Stimulated activated CD4-positive, alpha-beta T cell treated with anti-CD3 and anti-CD28 coated beads, Interleukin-1b, Interleukin-23, amount 100 ng/mL, for 24 hours (primary cell): ENCODE measurements at places on chromosomes 16 and 17.

DNA sequence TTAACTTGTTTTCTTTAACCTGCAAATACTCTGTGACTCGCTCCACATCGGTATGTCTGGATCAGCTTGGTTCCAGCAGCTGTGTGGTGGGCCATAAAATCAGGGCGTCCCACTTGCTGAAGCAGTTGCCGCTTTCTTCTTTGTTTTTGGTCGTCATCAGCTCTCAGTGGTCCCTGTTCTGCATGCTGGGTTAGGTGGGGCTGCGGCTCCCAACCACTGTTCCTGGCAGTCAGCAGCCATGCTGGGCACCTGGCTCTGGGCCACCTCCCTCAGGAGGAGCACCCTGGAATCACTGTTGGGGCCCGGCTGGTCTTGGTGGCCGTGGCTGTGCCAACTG, 23.0 kb downstream of the MGRN1 start:
- no peak for DNase-seq

DNA sequence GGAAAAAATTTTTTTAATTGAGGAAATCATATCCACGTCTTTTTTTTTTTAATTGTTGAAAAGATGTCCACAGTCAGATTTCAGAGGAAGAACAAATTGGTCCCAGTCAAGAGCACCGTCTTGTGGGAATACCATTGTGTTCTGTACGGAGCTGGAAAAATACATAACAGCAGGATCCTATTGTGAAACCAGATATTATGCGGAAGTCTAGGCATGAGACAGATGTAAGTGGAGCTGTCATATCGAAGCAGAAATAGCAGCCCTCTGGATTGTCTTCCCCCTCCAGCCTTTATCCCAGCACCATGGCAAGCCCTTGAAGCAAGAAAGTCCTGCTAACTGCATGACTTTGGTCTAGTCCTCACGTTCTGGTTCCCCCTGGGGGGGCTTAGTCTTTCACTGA, 391.6 kb upstream of the ASIC2 start:
- no peak for DNase-seq

- DNase-seq = no peak
These were observed 301.9 kb upstream of the TBX2 start for GRCh38 chr17:61097781-61098180.

DNA sequence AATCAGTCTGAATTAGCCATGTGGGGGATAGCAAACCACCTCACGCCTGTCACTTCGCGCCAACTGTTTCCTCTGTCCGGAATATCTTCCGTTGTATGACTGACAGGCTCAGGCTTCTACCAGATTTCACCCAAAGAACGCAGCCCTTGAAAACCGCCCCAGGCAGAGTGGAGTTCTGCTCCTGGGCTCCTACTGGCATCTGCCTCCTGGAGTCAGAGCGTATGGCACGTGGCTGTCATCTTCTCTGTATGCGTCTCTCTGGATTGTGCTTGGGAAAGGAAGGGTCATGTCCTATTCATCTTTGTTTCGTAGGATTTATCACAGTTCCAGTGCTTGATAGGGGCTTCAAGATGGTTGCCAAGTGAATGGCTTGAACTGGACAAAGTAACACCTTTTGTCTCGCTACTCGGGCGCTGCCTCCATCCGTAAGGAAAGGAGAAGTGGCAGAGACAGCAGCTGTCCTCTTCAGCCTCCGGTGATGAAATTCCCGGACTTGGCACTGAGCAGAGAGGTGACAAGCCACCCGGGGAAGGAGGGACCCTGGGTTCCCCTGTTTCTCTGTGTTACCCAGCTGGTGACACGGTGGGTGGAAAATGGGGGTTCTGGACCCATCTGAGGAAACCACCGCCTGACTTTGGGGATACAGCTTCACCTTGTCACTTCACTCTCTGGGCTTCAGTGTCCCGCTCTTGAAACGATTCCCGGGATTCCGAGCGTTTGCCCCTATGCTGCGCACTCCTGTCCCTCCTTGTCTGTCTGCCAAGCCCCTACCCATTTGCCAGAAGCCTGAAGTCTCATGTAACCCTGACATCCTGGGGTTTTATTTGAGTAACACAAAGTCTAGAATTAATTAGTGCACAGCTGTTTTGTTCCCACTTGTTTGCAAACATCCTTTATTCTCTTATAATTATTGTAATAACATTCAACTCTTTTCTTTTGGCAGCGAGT, 13.9 kb downstream of the KIAA0513 start:
- DNase-seq = no peak

GRCh38 chr17:47693731-47694580, at the start of gene TBKBP1:
TSS of gene TBKBP1 (plus strand) at chr17:47694161. CDS start at chr17:47696113, 1,952 bp downstream.
- DNase-seq = peak; percentile 42

- DNase-seq = no peak
These were observed 41.6 kb downstream of the USP10 start for GRCh38 chr16:84741340-84741830.

GRCh38 chr16:53805113-53805512, 101.2 kb downstream of the FTO start:
- no peak for DNase-seq

DNA sequence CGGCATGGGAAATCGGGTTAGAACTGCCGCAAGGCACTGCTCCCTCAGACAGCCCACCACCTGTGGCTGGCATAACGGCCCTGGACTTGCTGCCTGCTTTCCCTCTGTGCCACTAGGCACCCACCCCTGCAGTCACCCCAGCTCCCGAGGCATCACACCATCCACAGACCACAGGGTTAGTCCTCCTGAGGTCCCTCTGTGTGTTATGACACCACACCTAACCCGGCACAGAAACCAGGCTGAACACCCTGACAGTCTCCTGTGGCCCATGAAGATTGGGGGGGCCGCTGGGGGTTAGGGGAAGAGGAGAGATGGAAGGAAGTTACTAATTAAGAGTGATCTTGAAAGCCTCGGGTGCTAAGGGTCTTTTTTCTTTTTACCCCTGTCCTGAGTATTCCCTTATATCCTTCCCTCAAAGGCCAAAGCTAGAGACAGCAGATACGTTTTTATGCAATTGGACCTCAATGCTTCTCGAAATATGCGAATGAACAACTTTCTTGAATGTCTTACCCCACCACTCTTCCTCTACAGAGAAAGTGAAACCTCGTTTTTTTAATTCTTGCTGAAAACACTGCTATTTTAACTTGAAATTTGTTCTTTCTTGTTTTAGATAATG, 7.0 kb downstream of the CYTH1 start:
- no peak for DNase-seq

- DNase-seq = no peak
These were observed 27.7 kb downstream of the PPM1E start for GRCh38 chr17:58783380-58783779.

- DNase-seq = no peak
These were observed 202.3 kb downstream of the HS3ST4 start for GRCh38 chr16:25894093-25894492.

GRCh38 chr17:80229011-80229410, 8.8 kb downstream of the SLC26A11 start:
- no peak for DNase-seq

- no peak for DNase-seq
These were observed 116.0 kb upstream of the GOT2 start for GRCh38 chr16:58850019-58850677.

- no peak for DNase-seq
These were observed 32.0 kb downstream of the TBX4 start for GRCh38 chr17:61484174-61484573.

- no peak for DNase-seq
These were observed 414.6 kb upstream of the GOT2 start for GRCh38 chr16:59148769-59149155.

- DNase-seq = no peak
These were observed 164.7 kb downstream of the SLC39A11 start for GRCh38 chr17:72927760-72928159.

DNA sequence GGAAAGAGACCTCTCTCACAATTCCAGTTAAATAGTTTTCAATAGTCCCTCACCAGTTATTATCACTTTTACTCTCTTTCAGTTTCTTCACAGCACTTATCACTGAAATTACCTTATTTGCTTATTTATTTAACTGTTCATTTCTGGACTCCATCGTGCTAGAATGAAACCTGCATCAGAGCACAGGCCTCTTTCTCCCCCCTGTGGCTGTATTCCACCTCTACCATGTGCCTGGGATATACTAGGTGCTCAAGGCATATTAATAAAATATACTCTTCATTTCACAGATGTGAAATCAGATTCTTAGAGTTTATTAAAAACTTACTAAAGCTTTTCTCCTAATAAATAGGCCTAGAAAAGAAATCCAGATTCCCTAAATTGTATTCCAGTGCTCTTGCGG, 308.9 kb upstream of the MON1B start:
- DNase-seq = no peak

DNA sequence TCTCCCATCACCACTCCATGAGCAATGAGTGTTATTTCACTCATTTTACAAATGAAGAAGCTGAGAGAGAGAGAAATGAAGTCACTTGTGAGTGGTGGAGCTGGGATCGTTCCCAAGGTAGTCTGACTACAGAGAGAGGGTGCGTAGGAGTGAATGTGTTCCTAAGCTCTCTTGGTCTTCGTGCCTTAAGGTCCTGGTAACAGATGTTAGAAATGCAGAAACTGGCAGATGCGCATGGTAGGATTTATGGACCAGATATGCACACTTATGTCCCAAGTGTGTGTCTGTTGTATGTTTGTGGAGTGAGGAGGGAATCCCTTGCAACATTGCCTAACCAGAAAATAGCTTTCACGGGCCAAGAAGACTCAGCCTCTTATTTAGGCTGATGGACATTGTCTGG, 93.2 kb upstream of the ZNF469 start:
- DNase-seq = no peak

DNA sequence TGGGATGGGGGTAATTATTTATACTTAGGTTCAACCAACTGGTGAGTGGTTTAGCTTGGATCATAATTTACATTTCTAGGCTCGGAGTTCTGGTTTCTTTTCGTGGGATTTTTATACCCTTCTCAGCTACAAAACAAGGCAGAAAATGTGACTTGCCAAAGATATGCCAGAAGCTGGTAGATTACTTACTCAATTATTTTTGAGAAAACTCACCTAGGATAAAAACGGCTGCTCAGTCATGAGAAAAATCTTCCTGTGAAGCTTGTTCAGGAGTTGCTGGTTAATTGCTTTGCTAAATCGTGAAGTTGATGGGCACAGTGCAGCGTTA, 1.1 kb downstream of the NDEL1 start:
- no peak for DNase-seq

DNA sequence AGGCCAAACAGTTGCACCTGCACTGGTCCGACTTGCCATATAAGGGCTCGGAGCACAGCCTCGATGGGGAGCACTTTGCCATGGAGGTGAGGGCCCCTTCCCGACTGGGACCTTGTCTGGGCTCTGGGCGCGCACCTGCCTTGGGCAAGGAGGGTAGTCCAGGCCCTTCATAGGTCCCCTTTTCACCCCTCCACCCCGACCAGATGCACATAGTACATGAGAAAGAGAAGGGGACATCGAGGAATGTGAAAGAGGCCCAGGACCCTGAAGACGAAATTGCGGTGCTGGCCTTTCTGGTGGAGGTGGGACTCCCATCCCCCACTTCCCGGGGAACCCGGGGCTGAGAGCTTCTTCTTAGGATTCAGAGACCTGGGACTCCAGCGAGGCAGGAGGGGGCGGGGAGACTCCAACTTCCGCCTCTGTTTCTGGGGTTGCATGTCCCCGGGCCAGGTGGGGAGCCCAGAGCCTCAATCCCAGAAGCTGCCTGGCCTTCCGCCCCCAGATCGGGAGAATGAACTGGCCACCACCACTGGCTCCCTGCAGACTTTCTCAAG, 7.8 kb downstream of the CA4 start:
- DNase-seq = no peak

DNA sequence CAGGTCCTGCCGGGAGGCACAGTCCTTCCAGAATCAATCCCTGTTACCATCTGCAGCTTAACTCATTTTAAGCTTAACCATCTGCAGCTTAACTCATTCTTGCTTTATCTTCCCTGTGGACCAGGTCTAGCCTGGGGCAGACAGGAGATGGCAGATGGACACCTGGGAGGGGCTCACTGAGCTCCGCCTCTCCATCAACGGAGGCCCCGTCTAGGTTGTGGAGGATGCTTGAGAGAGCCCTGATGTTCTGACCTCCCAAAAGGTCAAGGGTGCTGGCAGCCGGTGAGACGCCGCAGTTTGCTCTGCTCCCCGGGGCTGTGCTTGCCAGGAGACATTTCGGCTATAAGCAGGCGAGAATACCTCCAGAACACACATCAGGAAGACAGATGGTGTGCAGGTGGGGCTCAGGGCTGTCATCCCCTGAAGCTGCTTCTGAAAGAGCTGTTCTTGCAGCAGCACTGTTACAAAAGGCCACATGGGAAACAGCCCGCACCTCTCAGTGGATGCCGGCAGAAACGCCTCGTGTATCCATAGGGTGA, 41.3 kb downstream of the BAIAP2 start:
- no peak for DNase-seq

DNA sequence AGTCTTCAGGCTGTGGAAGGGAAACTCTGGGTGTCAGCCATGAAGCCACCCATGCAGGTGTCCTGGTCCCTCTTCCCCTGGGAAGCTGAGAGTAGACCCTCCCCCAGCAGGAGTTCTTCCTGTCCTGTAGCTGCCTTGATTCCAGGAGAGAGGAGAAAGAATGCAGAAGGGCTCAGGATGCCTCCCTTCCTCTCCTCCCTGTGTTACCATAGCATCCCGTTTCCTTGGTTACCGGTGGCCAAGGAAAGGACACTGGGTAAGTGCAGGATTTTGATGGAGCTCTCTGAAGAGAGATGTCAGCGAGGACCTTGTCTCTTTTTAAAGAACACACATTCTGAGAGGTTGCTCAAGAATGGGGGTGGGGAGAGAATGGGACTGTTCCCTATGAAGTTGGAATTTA, 304.1 kb upstream of the N4BP1 start:
- DNase-seq = no peak

DNA sequence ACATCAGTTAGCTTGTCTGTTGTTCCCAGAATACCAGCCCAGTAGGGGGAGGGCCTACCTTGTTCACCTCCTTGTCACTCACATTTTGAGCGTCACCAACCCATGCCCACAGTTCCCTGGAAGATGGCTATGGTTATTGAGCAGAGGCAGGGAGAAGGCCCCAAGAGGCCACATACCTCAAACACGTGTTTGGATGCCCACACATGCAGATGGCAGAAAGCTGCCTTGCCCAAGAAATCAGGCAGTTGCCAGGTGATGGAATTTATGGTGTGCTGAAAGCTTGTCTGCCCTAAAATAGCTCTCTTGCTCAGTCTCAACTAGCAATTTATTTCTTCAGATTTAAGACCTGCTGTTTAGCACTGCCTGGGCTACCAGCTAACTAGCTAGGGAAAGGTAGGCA, 16.5 kb upstream of the CMTM4 start:
- DNase-seq = no peak

DNA sequence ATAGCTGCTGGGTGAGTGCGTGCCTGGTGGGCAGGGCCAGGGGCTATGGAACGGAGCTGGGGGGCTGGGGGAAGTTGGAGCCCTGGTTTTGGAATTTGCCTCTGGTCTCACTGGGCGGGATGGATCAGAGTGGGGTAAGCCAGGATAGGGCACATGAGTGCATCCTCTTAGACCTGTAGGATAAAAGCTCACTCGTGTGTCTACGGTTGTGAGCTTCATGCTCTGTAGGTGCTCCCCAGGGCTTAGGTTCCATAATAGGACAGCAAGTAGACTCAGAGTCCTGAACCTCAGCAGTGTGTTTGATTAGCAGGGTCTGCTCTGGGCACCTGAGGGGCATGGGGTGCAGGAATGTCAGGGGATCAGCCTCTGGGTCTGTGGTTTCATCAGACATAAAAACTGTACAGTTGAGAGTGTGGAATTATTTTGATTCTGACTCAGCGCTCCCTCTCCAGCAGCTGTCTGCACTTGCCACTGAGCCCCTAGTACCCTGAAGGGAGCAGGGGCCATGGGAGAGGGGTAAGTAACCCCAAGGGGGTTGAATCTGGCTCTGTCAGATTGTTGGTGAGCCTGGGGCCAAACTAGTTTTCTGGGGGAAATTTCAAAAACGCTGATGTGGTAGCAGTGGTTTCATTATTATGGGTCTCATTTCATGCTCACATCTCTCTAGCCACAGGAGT, 84.2 kb upstream of the LGALS9 start:
- no peak for DNase-seq
